ENCODE measurements at places on chromosomes 7 and 10.

DNA sequence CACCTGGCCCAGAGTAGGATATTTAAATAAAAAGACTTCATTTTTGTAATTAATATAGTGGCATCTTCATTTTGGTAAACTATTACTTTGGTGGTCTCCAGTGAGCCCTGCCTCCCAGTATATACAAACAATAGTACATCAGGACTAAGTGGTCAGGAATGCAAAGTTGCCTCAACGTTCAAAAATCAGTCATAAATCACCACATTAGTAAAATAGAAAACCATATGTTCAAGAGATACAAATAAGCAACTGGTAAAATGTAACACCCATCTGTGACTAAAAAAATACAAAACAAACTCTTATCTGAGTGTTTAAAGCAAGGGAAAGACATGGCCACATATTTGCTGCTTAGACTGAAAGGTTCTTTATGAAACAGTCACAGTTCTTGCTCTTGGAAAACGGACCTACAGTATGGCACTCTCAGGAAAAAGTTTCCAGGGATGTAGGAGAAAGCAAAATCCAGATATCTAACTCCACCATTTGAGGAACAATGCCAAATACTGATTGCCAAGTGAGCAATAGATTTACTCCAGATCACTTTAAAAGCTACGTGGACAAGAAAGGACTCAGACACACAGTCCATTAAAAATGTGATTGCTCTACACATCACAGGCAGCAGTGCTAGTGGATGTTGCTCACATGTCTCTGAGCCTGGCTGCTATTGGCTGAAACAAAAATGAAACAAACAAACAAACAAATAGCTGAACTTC is 15.1 kb upstream of the RHOBTB1 start:
- peaks cover 18% of the 10 kb centered on the region for H3K4me1 ChIP-seq
- H3K27me3 ChIP-seq: no peaks in the 10 kb centered on the region
- no peak overlapping the region for H3K4me3 ChIP-seq

DNA sequence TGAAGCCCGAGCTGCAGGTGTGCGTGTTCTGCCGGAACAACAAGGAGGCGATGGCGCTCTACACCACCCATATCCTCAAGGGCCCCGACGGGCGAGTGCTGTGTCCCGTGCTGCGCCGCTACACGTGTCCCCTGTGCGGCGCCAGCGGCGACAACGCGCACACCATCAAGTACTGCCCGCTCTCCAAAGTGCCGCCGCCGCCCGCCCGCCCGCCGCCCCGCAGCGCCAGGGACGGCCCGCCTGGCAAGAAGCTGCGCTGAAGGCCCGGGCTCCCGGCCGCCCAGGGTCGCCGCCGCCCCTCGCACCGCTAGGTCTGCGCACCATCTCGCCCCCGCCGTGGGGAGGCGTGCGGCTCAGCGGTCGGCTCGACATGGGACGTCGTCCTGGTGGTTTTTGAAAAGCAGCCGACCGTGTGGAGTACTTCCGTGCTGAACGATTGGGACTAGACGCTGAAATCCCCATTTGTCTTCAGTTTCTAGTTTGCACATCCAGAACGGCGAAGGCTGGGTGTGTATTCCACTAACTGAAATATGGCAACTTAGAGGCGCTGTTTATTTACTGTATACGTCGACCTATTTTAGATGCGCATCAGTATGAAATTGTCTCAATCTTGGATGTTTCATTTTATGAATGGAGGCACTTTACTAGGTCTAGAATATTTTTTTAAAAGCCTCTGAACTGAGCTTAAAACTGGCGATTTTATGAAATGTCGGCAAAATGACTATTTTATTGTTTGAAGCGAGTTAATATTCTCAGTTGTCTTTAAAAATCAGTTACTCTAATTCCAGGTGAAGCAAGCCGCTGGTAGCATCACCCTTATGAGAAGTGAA is 1.1 kb downstream of the NANOS1 start:
- peak; percentile 55 for DNase-seq
- H3K4me3 ChIP-seq: no peak overlapping the region
- peaks cover 2% of the 10 kb centered on the region for H3K36me3 ChIP-seq
- no peaks in the 10 kb centered on the region for H3K27me3 ChIP-seq

DNA sequence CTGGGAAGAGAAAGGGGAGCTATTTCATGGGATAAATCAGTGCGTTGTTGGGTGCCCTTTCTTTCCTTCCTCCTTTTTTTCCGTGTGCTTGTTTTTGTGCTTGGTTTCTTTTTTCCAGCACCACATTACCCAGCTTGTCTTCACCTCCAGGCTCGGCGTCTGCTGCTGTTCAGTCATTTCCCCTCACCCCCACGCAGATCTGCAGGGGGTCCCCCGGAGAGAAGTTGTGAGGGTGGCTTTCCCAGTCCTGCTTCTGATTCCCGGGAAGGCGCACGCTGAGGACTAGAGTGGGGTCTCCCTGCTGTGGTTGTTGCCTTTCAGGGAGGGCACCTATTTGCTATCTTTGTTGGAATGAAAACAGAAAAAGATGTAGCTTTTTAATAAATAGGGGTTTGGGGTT is 1.6 kb downstream of the CAMK1D start:
- no peaks in the 10 kb centered on the region for H3K36me3 ChIP-seq
- peaks cover 3% of the 10 kb centered on the region for H3K27me3 ChIP-seq
- no peak for DNase-seq
- H3K4me3 ChIP-seq: peak overlapping the region; percentile 70

DNA sequence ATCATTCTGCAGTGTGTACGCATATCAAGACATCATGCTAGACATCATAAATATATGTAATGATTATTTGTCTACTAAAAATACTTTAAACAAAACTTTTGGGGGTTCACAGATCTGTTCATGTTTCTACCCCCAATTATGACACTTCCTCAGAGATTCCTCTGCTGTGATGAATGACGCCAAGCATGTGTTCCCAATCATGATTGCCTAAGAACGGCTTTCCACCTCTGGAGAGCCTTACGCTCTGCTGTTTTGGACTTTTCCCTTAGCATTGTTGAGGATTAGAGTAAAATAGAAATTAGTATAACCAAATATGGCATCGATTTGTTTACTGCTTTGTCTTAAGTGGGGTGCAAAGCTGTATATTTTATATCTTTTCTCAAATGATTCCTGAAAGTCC is 236.3 kb upstream of the IGFBP3 start:
- DNase-seq: no peak
- H3K27me3 ChIP-seq: no peaks in the 10 kb centered on the region
- H3K27ac ChIP-seq: no peak overlapping the region
- no peaks in the 10 kb centered on the region for H3K36me3 ChIP-seq
- H3K4me3 ChIP-seq: no peak overlapping the region
- H3K4me1 ChIP-seq: no peaks in the 10 kb centered on the region

- H3K27me3 ChIP-seq: peaks cover 2% of the 10 kb centered on the region
- H3K36me3 ChIP-seq: no peaks in the 10 kb centered on the region
- H3K27ac ChIP-seq: no peak overlapping the region
- DNase-seq: peak; percentile 31
- no peak overlapping the region for H3K4me3 ChIP-seq
- H3K4me1 ChIP-seq: no peaks in the 10 kb centered on the region
These were observed 24.0 kb downstream of the ELFN1 start for GRCh38 chr7:1693991-1694524.
